Activated CD4-positive, alpha-beta T cell treated with anti-CD3 and anti-CD28 coated beads, Interleukin-2, amount 10 ng/mL, durations not matched to agents 7 days and 5 days (primary cell): ENCODE measurements at places on chromosomes 16 and 17. TPM values are rescaled to one million over a fixed set of nuclear protein-coding genes. Genes with fewer than 3 reads are reported as not detected.

Gene SEPTIN1
- total RNA-seq: 383 TPM

Gene PDIA2
- not detected for total RNA-seq

Gene VAMP2
- 79.1 TPM for total RNA-seq

- DNase-seq: no peak
Observed at GRCh38 chr17:8322061-8322460, 12.0 kb downstream of the ARHGEF15 start.

GRCh38 chr17:63249256-63250004 is 196.7 kb downstream of the CYB561 start:
- no peak for DNase-seq
